Activated CD8-positive, alpha-beta memory T cell treated with anti-CD3 and anti-CD28 coated beads, Interleukin-2, amount 50 U/mL, for 48 hours (primary cell): ENCODE measurements at places on chromosomes 7 and 10.

DNA sequence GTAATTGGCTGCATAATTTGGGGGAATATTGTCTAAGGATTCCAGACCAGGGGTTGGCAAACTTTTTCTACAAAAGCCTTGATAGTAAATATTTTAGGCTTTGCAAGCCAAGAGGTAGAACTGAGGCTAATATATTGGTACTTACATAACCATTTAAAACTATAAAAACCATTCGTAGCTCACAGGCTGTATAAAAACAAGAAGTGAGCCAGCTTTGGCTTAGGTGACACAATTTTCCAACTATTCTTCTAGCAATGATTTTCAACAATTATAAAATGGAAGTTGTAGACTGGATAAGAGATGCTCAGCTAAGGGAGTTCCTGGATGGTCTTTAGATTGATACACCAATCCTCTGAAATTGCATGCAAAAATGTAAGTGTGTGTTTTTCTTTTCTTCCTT is 1.4 kb downstream of the GPR141 start:
- no peak for DNase-seq

GRCh38 chr7:128405471-128406313 is 4.1 kb downstream of the IMPDH1 start:
- DNase-seq = peak; percentile 74

DNA sequence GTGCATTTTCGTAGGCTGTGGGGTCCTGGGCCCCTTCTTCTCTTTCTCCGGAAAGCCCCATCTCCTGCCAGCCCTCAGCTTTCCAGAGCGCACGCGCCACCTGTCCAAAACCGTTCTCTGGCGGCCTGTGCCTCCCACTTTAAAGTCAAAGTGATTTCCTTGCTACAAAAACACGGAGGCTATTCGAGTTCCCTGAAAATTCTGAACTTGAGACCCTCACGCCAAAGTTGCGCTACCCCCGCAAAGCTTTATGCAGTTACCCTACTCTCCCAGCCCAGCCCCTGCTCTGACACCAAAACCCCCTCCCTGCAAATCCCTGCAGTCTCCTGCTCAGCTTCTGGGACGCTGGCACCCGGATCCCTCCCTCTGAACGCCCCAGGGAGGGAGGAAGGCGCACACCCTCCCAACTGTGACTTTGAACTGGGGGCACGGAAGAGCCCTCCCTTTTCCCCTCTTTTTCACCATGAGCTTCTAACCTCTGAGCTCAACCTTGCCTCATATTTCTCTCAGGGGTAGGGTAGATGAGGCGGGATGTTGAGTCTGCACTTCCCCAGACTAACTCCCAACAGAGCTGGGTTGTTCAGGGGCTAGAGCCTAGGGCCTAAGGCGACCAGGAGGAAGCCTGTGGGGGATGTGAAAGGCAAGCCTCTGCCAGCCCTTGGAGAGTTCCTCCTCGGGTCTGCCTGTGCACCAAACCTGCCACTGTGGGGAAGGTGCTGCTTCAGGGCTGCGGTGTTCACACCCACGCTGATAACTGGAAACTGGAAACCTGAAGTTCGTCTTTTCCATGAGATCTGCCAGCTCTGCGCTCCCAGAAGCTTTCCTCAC is 2.7 kb upstream of the PAX4 start:
- DNase-seq = no peak

GRCh38 chr10:132637477-132638129 is 100.0 kb downstream of the INPP5A start:
- no peak for DNase-seq

DNA sequence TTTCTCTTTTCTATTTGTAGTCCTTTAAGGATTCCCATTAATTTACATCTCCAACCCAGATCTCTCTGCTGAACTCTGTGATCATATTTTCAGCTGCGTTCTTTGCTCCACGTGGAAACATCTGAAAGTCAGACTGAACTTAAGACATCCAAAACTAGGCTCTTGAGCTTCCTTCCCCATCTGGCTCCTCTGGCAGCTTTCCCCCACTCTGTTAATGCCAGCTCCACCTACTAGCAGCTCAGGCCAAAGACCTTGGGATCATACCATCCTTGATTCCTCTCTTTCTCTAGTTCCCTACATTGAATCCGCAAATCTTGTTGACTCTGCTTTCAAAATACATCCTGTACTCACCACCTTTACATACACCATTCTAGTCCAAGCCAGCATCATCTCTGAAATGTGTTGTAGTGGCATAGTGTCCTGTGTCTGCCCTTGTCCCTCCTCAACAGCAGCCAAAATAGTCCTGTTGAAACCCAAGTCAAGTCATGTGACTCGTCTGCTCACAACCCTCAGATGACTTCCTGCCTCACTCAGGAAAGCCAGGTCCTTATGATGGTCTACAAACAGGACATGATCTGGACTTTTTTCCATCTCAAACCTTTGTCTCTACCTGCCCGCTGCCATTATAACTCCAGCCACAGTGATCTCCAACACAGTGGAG is 7.0 kb downstream of the REEP3 start:
- no peak for DNase-seq
